Stimulated activated CD8-positive, alpha-beta memory T cell treated with anti-CD3 and anti-CD28 coated beads, Interleukin-4, amount 100 ng/mL, for 48 hours (primary cell): ENCODE measurements at places on chromosomes 12 and 14.

DNA sequence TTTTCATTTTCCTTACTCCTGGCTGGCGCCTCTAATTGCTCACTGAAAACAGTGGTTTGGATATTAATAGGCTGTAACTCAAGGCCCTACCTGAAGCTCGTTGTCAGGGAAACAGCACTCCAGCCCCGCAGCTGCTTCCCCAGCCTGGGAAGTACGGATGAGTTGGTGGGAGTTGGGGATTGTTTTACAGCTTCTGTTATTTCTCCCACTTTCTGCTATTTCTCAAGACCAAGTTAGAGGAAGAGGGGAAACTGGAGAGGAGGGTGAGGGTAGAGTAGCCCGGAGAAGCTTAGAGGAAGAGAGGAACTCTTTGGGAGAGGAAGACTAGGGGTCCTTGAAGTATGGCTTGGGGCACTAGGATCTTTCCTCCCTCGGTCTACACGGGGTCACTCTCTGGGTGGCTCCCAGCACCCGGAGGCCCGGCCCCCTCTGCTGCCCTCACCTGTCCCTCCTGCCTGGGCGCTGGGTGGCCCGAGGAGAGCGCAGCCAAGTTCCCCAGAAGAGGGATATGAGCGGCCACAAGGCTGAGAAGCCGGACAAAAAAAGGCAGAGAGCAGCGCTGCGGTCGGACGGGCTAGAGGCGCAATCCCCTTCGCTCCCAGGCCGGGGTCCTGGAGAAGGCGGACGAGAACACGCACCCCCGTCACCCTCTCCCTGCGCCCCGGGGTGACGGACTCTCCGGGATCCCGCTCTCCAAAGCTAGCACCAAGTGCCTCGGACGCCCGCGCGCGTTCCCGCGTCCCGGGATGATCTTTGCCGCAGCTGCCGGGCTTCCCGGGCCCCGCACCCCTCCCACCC lies 671 bp downstream of the SPTB start:
- DNase-seq, result no peak

GRCh38 chr14:75283833-75284563 lies 5.4 kb downstream of the FOS start:
- no peak for DNase-seq

DNA sequence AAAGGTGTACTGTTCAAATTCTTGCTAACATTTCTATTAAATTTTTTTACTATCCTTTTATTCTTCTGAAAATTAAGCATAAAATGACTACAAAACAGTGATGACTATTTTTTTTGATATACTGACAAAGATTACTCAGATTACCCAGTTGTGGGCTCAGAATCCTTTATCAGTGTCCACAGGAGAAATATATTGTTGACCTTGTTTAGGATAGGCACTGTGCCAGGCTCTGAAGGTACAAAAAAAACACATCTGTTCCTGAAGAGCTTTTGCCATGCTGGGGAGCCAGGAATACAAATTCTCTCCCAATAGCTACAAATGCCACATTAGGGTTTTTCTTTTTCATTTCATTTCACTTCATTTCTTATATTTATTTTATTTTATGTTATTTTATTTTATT lies 26.9 kb upstream of the GCH1 start:
- DNase-seq, result no peak

DNA sequence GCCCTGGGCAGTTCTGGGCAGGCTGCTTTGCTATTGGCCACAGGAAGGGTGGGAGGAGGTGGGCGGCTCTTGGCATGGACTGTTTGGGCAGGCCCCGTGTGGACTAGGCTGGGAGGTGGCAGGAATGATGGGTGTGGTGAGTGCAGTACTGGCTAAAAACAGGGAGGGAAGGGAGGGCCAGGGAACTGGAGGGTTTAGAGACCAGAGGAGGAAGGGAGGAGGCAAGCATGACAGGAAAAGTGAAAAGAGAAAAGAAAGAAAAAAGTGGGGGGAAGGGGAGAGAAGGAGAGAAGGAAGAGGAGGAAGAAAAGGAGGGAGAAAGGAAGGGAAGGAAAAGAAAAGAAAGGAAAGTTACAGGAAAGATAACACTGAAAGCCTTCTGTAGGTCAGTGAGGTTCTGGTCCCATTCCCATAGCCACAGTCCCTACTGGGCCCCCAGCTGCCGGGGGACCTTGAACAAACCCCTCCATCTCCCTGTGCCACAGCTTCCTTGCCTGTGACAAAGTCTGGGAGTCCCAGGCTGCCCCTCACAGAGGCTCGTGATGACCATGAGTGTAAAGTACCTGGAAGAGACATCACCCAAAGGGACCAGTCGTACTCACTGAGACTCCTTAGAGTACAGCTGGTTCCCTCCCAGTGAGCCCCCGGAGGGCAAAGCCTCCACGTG lies 1.1 kb upstream of the C14orf132 start:
- DNase-seq, result no peak

- no peak for DNase-seq
These were observed 7.2 kb downstream of the SLC15A4 start for GRCh38 chr12:128816643-128816920.

DNA sequence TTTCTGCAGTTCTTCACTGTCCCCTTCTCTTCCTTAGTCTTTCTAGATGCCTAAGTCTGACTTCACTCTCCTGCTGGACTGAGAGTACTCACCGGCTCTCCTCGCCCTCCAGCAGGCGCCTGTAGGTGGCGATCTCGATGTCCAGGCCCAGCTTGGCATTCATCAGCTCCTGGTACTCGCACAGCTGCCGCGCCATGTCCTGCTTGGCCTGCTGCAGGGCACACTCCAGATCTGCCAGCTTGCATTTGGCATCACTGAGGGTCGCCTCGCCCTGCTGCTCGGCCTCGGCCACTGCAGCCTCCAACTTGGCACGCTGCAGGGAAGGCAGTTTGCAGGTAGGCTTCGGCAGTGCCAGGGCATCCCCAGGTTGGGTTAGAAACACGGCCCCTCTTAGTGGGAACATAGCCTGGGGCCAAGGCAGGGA lies 5.2 kb downstream of the KRT84 start:
- DNase-seq, result peak; percentile 51

- no peak for DNase-seq
These were observed 364.5 kb downstream of the PAWR start for GRCh38 chr12:79326222-79326621.

DNA sequence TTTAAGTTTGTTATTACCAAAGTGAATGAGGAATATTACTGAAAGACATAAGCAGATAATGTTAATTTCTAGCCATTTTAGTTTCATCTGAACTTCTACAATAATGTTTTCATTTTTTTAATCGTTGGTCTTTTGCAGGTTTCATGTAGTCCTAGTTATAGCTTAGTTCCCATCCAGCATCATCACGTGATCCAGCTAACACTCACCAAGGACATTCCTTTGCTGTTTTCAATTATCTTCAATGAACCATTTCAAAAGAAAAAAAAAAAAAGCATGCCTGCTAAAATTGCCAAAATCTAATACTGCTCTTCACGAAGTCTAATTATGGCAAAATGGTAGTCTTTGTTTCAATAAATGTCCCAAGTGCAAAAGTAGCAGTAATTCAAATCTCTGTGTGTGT lies 187.7 kb upstream of the ATXN7L3B start:
- no peak for DNase-seq

DNA sequence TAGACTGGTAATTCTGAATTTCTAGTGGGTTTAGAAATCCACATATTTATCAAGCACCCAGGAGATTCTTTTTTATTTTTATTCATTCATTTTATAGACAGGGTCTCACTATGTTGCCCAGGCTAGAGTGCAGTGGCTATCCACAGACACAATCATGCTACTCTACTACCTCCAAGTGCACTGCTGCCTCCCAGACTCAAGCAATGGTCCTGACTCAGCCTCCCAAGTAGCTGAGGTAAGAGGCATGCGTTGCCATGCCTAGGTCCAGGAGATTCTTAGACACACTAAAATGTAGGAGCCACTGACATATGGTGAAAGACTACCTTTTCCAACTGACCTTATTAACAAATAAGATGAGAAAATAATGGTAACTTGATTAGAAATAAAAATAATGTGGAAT lies 38.9 kb downstream of the KIF21A start:
- DNase-seq, result no peak
